Stimulated activated CD4-positive, alpha-beta T cell treated with anti-CD3 and anti-CD28 coated beads, Interleukin-4, amount 100 ng/mL, for 48 hours (primary cell): ENCODE measurements at places on chromosomes 5 and 9.

GRCh38 chr5:54401515-54401914, 54.0 kb upstream of the HSPB3 start:
- no peak for DNase-seq

GRCh38 chr5:74361406-74362358, 278.8 kb downstream of the ENC1 start:
- no peak for DNase-seq

DNA sequence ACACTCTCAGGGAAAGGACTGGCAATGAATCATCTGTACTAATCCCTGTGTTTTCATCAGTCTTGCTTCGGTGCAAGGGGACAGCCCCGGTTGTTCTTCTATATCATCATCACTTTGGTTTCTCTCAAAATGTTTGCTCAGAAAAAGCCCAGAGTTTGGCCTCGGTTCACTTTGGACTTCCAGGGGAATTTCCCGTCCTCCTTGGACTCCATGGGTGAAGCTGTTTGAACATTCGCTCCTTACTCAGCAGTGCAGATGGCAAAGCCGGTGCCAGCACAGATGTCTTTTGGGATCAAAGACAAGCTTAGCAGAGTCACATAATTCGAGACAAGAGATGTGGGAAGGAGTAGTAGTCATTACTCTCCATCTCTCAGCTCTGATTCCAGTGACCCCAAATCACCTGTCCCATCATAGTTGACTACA, 69.8 kb upstream of the TNFSF8 start:
- DNase-seq, result peak; percentile 31

DNA sequence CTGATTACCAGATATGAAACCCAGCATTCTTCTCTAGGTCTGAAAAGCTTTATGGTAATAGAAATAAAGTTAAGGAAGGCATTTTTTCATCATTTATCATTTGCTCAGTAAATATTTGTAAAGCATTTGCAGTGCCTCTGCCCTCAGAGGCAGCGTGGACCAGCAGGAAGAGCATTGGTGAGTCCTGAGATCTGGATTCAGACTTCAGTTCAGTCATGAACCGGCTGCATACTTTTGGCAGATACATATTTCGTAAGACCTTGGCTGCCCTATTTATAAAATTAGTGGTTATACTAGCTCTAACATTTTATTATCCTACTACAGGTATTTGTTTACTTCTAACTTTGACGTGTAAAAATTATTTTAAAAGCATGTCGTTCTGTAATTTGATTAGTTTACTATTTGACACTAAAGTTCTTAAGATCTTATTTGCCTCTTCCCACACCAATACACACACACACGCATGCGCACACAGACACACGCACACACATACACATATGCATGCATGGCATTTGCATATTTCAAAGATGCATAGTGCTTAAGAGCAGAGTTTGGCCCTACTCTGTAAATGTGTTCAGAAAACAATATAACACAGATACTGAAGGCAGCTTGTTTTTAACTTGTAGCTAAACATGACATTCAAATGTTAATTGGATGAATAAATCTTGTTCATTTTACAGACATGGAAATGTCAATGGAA, 101.9 kb downstream of the RPS23 start:
- no peak for DNase-seq

DNA sequence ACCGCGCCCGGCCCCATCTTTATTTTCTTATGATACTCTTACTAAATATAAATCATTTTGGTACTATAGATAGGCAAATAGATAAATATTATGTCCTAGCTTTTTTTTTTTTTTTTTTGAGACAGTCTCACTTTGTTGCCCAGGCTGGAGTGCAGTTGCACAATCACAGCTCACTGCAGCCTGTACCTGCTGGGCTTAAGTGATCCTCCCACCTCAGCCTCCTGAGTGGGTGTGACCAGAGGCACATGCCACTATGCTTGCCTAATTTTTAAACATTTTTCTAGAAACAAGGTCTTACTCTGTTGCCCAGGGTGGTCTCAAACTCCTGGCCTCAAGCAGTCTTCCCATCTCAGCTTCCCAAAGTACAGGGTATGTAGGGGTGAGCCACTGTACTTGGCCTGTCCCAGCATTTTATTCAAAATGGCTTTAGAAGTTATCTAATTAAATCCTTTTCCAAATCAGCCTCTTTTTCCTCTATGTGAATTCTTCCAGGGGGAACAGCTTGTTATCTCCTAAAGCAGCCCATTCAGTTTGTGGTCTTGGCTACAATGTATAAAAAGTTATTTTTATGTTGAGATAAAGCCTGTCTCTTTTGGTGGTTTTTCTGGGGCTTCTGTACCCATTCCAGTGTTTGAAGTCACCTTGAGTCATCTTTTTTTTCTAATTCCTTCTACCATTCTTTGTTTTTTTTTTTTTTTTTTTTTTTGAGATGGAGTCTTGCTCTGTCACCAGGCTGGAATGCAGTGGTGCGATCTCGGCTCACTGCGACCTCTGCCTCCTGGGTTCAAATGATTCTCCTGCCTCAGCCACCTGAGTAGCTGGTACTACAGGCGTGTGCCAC, 12.1 kb downstream of the MELK start:
- no peak for DNase-seq

DNA sequence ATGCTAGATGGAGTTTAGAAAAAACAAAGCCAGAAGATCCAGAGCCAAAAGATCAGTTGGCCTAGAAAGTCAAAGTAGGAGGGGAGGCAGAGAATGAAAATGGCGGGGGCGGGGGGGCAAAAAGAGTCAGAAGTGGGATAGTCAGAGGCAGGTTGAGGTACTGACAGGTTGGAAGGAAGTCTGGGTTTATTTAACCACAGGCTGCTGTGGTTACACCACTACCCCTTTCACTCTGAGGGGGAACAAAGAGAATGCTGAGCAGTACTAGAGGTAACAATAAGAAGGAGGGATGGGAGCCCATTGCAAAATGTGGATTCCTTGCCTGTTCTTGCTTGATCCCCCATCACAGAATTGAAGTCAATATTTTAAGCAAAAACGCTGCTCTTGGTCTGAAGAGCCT, 111.8 kb downstream of the CAVIN4 start:
- DNase-seq, result no peak

- no peak for DNase-seq
Observed at GRCh38 chr5:6827526-6828219, 114.4 kb downstream of the TENT4A start.

- DNase-seq, result no peak
Observed at GRCh38 chr9:21060919-21061561, 16.7 kb downstream of the IFNB1 start.
